ENCODE measurements at places on chromosomes 6 and 20.

- DNase-seq = no peak
These were observed 48.9 kb upstream of the IYD start for GRCh38 chr6:150319924-150320323.

DNA sequence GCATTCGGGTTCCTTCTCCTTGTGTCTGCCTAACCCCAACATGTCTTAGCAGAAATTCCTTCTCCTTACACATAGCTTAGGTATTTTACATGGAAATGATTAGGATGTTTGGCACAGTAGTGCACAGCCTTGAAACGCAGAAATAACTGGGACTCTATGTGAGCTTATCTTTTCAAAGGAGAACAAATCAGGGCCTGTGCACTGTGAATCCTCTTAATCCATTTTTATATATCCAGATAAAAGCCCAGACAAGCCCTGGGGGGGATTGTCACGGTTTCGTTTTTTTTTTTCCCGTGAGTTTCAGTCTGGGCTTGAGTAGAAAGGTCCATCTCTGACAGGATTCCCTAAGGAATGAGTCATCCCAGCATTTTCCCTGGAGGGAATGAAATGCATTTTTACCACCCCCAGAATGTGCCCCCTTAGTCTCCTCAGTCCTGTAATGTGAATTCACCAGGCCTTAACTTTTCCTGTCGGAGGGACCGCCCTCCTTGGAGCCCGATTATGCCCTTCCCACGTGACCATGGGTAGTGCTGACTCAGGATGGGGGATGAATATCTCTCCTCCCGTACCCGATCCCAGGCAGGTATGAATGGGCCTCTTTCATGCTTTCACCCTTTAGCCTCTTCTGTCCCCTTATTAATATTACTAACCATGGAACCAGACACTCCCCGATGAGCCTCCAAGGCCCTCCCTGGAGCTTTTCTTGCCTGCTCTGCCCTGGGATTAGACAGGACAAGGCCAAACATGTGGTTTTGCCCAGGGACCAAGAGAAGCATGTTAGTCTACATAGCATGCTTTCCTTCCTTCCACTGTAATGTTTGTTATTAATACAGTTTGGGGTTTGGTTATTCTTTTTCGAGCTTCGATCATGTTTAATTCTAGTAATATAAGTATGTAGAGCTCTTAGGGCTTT lies 23.9 kb upstream of the NAA20 start:
- peak; percentile 72 for DNase-seq

- no peak for DNase-seq
These were observed 30.8 kb downstream of the TTI1 start for GRCh38 chr20:38002422-38002821.

DNA sequence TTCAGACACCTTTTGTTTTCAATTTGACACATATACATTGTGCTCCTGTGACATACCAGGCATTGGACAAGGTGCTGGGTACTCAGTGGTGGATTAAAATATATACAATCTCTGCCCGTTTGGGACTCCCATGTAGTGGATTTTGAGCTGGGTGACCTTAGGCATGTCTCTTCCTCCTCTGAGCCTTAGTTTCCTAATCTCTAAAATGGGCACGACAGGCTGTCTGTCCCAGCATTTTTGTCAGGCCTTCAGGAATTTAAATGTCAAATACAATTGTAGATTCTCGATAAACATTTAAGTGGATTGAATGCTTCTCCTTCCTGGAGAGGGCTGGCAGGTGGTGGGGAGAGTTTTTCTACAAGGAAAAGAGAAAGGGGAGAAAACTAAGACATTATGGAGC lies 22.6 kb downstream of the CDH22 start:
- no peak for DNase-seq

DNA sequence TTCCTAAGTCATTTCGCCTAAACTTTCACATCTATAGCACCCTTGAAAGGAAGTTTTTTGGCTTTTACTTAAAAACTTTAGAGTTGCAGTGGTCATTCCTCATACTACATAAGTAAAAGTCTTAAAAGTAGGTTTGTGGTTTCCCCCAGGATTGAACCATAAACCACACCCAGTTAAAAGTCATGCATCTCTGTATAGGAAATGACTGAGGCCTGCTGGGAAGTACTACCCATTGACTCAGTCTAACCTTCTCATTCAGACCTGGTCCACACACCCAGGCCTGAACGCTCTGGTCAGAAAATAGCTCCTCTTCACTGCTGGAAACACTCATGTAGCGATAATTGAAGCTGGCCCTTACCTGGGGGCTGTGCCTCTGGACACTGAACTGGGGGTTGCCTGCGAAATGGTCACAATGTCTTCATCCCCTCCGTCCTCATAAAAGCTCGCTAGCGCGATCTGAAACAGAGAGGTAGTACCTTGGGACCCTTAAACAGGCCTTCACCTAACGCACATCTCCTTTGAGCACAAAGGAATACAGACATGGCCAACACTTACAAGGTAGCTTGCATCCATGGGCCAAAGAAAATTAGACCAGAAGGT lies 2.6 kb downstream of the NSFL1C start:
- no peak for DNase-seq

- DNase-seq = no peak
These were observed 118.0 kb upstream of the POU3F2 start for GRCh38 chr6:98716341-98716740.

DNA sequence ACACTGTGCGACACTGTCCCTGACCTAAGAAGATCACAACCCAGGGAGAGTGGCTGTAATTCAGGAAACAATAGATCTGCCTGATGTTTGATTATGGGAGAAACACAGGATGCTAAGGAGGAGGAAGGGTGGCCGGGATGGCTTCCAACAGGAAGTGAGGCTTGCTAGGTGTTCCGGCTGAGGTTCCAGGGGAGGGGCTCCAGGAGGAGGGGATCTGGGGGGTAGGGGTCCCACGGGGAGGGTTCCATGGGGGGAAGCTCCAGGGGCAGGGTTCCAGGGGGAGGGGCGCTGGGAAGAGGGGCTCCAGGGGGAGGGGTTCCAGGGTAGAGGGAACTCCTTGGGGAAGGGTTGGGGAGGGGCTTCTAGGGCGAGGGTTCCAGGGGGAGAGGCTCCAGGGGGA lies 48.6 kb downstream of the DAAM2 start:
- no peak for DNase-seq

GRCh38 chr6:62371453-62372210 lies 85.6 kb upstream of the KHDRBS2 start:
- DNase-seq = no peak

DNA sequence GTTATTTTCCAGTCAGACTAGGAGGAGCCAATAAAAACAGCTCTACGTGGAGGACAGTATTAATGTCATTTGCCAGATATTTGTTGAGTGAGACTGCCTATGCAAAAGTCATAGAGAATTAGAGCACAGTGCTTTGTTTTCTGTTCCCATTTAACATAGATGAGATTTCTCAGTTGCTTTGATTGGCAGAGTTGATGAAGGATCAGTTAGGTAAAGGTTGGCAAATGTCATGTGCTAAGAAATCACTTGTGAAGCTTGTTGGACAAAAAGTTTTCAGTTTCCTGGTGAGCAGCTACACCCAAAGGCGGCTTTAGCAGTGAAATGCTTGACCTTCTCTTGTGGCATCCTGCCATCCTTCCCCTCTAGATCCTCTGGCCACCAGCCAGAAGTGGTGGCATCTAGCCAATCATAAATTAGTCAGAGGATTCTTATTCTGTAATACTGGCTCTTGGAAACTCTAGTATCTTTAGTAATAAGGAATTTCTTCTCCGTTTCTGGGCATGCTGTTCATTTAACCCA lies 37.0 kb downstream of the BCKDHB start:
- peak; percentile 80 for DNase-seq

DNA sequence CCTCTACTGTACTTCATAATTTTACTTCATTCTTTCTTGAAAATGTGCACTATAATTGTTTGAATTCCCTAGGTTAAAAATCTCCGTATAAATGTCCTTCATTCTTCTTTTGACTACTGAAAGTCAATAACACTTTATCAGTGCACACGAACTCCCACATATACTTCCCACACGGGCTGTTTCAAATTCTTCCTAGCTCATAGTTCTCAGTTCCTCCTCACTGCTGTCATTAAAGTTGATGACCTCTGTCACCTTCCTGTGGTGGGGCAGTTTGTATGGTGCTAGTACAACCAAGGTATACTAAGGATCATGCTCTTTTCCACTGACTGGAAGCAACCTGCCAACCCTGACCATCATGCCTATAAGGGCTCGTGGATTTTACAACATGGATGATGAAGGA lies 40.0 kb upstream of the CD2AP start:
- DNase-seq = no peak

DNA sequence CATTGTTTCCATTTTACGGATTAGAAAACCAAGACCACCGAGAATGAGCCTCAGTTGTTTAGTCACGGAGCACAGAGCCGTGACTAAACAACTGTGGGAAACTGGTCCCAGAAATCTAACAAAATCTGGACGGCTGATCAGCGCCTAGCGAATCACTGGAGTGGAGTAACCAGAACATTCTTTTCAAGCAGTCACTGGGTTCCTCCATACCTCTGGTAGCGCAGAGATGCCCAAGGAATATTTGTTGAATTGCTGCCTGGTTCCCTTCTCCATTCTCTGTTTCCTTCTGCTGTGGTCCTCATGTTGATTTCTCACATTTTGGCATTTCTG lies 62.0 kb downstream of the GPX5 start:
- no peak for DNase-seq

- DNase-seq = no peak
These were observed 150.1 kb downstream of the SASH1 start for GRCh38 chr6:148492654-148493290.

- DNase-seq = no peak
These were observed 79.6 kb downstream of the KHDC1L start for GRCh38 chr6:73145690-73146089.

- no peak for DNase-seq
These were observed 3.4 kb downstream of the NUDT3 start for GRCh38 chr6:34389034-34389433.

DNA sequence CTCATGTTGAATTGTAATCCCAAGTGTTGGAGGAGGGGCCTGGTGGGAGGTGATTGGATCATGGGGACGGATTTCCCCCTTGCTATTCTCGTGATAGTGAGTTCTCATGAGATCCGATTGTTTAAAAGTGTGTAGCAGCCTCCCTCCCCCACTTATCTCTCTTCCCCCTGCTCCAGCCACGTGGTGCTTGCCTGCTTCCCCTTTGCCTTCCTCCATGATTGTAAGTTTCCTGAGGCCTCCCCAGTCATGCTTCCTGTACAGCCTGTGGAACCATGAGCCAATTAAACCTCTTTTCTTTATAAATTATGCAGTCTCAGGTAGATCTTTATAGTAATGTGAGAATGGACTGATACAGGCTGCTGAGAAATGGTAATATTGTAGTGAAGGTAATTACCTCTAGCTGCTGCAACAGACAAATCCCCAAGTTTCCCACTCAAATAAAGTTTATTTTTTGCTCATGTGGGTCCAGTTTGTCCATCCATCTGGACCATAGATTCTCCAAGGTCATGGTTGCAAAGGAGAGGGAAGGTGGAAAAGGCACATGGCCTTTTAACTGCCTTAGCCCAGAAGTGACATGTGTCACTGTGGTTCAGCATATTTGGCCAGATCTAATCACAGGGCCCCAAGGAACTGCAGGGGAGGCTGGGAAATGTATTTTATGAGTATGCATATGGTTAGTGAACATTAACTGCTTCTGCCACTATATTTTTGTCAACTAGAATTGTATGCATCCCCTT lies 89.2 kb downstream of the TRMT11 start:
- no peak for DNase-seq

GRCh38 chr6:30160785-30161531 lies at the start of gene TRIM10:
TSS of gene TRIM10 (minus strand) at chr6:30161211. CDS start at chr6:30160858, 353 bp downstream.
- DNase-seq = no peak

DNA sequence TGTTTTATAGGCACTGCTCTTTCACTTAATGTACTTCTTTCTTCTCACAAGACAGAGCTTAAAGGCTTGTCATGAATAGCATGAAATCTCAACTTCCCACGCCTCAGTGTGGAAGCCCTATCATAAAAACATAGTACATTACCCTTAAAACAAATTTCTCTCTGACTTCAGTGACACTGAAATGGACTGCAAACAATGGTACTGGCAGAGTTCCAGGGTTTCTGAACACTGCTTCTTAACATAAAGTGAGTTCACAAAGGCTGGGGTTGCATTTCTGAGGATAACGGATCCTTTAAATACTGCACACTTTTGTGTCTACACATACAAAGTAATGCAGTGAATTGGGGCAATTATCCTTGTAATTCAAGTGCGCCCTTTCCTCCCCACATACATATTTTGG lies 32.3 kb upstream of the PLEKHG1 start:
- DNase-seq = no peak

GRCh38 chr6:27911956-27912446 lies at the start of gene OR2B2:
TSS of gene OR2B2 (minus strand) at chr6:27912396. CDS start at chr6:27912319, 77 bp downstream.
- no peak for DNase-seq

DNA sequence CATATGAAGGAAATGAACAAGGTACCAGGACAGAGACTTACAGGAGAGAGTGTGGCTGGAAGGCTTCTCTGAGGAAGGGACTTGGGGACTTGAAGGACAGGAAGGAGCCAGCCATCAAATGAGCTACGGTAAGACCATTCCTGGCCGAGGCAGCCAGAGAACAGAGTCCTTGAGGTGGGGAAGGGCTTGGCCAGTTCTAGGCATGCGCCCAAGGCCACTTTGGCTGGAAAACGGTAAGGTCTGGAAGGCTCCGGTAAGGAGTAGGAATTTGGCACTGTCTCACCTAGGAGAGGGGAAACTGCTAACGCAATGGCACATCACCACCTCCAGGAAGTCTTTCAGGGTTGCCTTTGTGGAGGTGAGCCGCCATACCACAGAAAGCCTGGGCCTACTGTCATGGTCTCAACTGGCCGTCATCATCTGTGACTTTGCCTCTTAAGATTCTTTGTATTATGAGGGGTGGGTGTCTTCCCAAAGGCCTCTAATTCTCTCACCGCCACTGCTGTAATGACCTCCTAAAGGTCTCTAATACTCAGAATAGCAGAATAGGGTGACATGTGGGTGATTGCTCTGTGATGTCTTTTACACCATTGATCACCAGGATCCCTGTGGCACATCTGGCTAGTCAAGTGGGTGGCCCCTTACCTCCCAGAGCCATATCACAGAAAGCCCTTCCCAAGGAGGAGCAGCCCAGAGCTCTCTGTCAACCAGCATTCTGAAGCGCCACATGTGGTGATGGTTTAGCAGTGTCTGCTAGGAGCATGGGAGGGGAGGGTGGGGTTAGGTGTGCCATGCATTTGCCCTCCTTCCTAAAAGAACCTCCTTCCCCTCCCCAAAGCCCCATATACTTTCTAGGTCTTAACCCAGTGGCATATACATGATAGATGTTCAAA lies 17.7 kb upstream of the STX16 start:
- no peak for DNase-seq

GRCh38 chr6:20922743-20923142 lies 388.5 kb downstream of the CDKAL1 start:
- no peak for DNase-seq

Data from T1000 (cell line).